Stimulated activated CD4-positive, alpha-beta T cell treated with anti-CD3 and anti-CD28 coated beads, Interleukin-12 subunit alpha, Interleukin-12 subunit beta, amount 100 ng/mL, for 48 hours (primary cell): ENCODE measurements at places on chromosomes 7 and 10.
A peak's percentile ranks its signal among the peaks of the same experiment; 100 is the strongest.

DNA sequence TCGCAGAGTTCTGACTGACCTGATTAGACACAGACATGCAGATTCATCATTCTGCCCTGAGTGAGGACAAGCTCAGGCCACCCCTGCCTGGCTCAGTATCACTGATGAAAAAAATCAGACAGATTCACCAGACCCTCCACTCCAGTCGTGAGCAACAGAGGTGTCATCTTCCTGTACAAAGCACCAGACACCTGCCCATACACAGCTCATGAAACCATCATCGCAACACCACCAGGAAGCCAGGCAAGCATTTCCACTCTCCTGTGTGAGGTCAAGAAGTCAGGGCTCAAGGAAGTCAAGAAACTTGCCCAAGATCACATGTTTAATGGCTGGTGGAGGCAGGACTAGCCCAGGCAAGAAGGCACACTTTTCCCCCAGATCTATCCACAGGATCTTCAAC lies 163.0 kb downstream of the CALN1 start:
- DNase-seq: no peak

GRCh38 chr7:44073664-44074348 lies 8.4 kb upstream of the PGAM2 start:
- DNase-seq: no peak

DNA sequence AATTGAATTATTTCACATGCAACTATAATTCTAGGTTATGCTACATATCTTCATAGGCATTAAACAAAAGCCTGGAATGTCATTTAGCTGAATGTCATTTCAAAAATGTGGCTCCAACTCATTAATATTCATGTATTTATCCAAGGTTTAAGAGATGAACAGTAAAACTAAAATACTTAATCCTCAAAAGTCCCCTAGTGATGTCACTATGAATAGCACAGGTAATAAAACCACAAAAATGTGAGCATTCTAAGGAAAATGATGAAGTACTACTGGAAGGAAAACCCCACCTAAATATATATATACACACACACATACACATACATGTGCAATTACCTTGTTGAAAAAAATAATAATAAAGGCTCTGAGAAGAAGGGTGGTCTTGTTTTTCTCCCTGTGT lies 154.4 kb upstream of the ASAH2 start:
- no peak for DNase-seq

DNA sequence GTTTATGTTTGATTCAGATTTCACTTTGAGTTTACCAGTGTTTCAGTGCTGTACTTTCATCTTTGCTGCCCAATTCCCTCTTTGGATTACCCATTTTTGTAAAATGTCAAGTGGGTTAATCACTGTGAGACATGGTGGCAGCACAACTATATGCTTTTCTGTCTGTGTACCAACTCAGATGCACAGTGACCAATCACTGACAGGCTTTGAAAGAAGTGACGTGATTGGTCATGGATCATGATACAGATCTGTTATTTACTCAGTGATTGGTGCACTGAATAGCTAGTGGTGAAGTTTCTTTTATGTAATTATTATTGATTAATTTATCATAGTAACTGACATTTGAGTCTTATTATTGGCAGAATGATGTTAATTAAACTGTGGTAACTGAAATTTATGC lies 126.9 kb downstream of the SDK1 start:
- no peak for DNase-seq

DNA sequence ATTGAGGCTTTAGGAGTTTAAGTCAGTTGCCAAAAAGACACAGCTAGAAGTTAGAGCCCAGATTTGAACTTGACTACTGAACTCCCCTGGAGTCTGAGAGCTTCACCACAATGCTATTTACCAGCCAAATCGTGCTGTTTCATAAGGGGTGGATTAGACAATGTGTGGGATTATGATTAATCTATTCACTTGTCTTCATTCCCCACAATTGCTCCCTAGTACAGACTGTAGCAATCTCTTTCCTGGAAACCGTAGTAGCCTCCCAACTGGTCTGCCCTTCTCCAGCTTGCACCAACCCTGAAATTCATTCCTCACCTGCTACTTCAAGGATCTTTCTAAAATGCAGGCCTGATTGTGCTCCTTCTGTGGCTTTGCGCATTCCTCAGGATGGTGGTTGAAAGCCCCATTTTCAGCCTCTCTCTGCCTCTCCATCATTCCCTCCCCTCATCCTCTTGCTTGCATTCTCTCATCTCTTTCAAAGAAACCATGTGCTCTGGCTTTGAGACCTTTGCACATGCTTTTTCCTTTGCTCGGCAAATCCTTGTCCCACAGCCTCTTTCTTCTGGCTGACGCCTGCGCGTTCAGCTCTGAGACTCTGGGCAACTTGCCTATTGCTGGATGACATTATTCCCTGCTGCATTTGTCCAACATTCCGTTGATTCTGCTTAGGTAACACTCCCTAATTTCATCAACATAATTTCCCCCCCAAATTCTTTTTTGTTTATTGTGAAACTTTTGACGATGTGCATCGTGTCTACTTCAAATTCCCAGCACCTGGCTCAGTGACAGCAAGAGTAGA lies 145.1 kb downstream of the ADRA2A start:
- DNase-seq: no peak

DNA sequence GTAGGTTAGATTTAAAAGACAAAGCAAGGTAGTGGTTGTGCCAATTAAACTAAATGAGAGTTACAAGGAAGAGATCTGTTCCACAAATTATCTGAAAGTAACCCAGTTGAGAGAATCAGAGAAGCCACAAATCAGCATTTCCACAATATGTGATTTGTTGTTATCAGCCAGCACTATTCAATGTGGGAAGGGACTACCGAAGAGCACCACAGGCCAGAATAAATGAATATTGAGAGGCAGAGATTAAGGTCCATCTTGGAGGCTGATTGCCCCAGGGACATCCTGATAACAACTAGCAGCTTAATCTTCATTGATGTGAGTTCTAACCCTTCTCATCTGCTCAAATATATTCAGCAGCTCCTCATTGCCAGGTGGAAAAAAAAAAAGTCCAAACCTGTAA lies 367.6 kb downstream of the MALRD1 start:
- no peak for DNase-seq

GRCh38 chr7:1691601-1692514 lies 21.8 kb downstream of the ELFN1 start:
- no peak for DNase-seq

GRCh38 chr7:98400542-98401340 lies at the start of gene BAIAP2L1:
Gene BAIAP2L1 (minus strand): TSS chr7:98401090. CDS start chr7:98400852, 238 bp downstream.
- peak; percentile 85 for DNase-seq

GRCh38 chr7:121666306-121666705 lies 206.7 kb upstream of the PTPRZ1 start:
- no peak for DNase-seq

DNA sequence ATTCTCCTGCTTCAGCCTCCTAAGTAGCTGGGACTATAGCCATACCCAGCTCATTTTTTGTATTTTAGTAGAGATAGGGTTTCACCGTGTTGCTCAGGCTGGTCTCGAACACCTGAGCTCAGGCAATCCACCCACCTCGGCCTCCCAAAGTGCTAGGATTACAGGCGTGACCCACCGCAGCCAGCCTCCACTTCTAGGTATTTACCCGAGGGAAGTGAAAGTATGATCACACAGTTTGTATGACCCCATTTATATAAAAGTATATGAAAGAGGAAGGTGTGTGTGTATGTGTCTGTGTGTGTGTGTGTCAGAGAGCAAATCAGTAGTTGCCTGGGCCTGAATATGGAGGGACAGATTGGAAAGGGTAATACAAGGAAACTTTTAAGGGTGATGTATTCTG lies 2.0 kb upstream of the PURB start:
- DNase-seq: no peak
